ENCODE measurements at places on chromosomes 4 and X.

GRCh38 chr4:4643306-4643705, 101.5 kb upstream of the STX18 start:
- DNase-seq, result no peak

- DNase-seq, result peak; percentile 24
These were observed 98.1 kb upstream of the MSX1 start for GRCh38 chr4:4761128-4761982.

- no peak for DNase-seq
These were observed 1524.3 kb downstream of the PCDH18 start for GRCh38 chr4:136007991-136008390.

DNA sequence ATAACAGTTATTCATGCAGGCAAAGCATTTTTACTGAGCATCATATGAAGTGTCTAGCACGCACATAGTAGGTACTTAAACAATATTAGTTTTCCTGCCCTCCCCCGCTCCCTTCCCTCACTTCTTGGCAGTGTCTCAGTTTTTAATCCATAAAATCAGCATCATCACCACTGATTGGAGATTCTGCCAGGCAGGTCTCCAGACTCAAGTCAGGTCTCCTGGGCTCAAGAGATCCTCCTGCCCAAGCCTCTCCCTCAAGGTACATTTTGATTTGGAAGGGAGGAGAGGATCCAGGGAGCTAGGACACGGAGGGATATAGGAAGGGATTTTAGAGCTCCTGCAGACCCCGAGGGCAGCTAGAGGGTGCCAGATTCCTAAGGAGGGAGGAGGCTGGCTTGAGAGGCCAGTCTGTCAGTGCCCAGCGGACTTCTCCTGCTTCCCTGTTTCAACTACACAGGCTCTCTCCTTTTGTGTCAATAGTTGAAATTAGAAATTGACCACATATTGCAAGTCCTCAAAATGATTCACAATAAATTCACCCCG, 4.4 kb upstream of the FAT1 start:
- DNase-seq, result peak; percentile 11

DNA sequence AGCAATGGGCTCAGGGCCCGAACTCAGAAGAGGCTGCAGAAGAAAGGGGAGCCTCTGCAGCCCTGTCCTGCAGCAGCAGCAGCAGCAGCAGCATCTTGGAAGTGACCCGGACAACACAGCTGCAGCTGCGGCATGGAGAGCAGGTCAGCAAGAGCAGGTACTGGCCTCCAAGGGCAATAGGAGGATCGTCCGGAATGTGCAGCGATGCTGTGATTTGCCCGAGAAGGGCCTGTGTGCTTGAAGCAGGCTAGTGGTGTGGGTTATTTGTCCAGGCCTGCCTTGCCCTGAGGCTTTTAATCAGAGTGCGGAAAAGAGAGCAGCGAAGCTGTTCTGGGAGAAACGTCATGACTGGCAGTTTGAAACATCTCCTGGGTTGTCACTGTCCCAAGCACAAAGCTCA, 126.0 kb downstream of the F11 start:
- no peak for DNase-seq

DNA sequence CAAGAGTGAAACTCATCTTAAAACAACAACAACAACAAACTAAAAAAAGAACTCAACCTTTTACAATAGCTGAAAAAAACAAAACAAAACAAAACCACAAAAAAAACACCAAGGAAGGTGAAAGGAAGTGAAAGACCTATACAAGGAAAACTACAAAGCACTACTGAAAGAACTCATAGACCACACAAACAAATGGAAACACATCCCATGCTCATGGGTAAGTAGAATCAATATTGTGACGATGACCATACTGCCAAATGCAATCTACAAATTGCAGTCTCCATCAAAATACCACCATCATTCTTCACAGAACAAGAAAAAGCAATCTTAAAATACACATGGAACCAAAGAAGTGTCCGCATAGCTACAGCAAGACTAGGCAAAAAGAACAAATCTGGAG, 41.5 kb upstream of the FGF2 start:
- DNase-seq, result no peak

DNA sequence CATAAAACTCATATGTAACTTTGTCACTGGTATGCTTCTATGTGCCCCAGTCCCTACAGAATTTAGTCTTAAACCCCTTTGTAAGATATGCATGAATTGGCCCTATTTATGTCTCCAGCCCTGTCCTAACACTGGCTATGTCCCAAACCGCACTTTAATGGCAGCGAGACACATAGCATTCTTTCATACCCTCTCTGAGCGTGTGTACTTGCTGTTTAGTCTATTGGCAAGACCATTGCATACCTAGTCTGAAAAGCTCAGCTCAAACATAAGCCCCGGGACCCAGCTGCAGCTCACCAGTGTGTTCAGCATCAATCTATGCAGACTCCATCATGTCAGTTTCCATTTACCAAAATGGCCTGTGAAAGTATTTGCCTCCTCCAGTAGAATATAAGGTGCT, 1018.4 kb upstream of the TENM3 start:
- no peak for DNase-seq

- peak; percentile 89 for DNase-seq
These were observed 10.5 kb downstream of the PTTG2 start for GRCh38 chr4:37970702-37971101.

GRCh38 chrX:10199212-10199611, 42.4 kb downstream of the CLCN4 start:
- peak; percentile 91 for DNase-seq

- DNase-seq, result no peak
These were observed 63.8 kb upstream of the NOCT start for GRCh38 chr4:138951764-138952163.

DNA sequence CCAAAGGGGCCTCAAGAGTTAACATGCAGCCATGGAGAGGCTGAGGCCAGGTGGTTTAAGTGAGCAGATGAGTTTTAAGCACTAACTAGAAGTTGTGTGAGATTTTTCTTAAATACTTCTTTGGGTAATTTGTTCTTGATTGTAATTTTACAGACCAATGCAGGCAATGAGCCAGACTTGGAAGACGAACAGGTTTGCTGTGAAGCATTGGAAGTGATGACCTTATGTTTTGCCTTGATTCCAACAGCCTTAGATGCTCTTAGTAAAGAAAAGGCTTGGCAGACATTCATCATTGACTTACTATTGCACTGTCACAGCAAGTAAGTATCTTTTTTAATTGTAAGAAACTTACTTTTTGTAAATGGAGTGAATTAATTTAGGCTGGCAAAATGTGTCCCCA, 103.9 kb downstream of the USP9X start:
- DNase-seq, result no peak

- no peak for DNase-seq
These were observed 79.5 kb downstream of the STOX2 start for GRCh38 chr4:183984566-183984965.

- DNase-seq, result no peak
These were observed 119.0 kb downstream of the RTL3 start for GRCh38 chrX:78540171-78540570.

GRCh38 chr4:78765432-78766006, 10.6 kb upstream of the BMP2K start:
- no peak for DNase-seq

DNA sequence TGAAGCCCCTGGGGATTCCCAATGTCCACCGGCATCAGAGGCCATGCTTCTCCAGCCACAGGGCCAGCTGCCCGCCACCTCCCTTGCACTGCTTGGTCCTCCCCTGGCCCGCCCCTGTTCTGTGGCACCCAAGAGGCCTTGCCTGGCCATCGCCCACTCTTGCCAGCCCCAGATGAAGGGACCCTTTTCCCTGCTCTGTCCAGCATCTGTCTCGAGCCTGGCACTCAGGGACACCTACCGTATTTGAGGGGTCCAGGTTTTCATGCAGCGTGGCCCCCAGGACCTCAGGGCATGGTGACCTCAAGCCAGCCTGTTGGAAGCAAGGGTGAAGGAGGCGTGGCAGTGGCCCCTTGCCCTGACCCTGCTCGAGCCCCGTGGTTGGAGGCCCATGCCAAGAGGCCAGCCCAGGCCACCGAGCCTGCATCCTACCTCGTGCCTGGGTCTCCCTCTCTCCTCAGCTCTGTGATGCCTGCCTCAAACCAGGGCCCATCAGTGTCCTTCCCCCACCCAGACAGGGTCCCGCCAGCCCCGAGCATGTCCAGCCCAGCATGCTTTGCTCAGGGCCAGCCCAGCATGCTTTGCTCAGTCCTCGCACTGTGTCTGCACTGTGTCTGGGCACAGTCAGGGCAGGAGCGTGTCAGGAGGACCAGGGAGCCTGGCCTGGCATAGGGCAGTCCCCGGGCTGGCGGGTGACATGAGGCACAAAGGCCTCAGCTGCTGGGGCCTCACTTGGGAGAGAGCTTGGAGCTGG, 14.3 kb upstream of the FGFR3 start:
- no peak for DNase-seq

DNA sequence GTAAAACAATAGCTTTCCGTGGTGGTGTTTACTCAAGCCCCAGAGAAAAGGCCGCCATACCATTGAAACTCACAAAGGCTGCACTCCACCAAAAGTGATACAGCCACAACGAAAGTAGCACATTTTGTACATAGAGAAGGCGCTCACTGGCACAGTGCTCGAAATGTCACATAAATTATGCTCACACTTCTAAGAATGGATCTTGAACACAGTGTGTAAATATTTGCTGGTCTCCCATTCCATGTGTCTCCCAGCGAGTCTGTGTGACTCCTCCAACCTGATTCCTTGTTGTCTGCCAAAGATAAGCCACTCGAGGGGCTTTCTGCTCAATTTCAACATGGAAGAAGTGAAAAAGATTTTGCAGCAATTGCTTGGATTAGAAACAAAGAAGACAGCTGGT, 234.0 kb upstream of the VCX3A start:
- DNase-seq, result no peak

DNA sequence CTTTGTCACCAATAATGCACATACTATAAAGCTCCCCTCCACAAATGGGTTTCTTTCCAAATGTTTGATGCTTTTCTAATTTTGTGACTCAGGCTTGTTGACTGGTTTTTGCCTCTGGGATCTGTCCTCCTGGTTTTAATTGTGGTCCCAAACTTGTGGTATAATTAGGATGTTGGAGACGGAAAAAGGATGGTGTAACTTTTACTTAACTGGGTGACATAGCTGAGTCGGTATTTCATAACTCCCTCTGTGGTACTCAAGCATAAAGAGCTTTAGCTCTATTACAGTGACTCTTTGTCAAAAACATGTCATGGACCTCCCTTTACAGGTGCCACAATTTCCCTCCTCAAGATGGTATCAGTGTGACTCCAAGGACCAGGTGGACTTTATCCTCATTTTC, 119.7 kb upstream of the RBPJ start:
- no peak for DNase-seq

DNA sequence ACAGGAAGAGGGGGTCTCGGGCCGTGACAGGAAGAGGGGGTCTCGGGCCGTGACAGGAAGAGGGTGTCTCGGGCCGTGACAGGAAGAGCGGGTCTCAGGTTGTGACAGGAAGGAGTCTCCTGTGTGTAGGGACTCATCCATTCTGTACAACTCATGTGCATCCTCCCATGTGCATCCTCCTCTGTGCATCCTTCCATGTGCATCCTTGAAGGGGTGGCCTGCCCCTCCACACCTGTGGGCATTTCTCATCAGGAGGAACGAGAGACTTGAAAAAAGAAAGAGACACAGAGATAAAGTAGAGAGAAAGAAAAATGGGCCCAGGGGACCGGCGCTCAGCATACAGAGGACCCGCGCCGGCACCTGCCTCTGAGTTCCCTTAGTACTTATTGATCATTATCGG, 30.2 kb upstream of the PLCXD1 start:
- DNase-seq, result no peak

DNA sequence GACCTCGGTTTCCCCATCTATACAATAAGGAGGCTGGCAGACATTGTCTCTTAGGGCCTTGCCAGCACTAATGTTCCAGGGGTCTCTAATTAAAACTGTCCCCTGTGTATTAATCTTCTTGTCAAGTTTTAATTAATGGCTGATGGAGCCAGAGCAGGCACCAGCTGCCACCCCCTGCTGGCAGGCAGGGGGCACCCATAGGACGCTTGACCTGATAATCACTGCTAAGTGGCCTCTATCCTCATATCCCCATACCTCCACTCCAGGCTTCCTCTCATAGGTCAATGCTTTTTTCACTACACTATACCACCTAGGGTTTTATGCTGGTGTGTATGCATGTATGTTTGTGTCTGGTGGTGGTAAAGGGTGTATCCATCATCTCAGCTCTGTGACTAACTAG, 89.4 kb downstream of the EFNB1 start:
- no peak for DNase-seq

GRCh38 chr4:7540654-7541413, 106.1 kb upstream of the PSAPL1 start:
- no peak for DNase-seq

DNA sequence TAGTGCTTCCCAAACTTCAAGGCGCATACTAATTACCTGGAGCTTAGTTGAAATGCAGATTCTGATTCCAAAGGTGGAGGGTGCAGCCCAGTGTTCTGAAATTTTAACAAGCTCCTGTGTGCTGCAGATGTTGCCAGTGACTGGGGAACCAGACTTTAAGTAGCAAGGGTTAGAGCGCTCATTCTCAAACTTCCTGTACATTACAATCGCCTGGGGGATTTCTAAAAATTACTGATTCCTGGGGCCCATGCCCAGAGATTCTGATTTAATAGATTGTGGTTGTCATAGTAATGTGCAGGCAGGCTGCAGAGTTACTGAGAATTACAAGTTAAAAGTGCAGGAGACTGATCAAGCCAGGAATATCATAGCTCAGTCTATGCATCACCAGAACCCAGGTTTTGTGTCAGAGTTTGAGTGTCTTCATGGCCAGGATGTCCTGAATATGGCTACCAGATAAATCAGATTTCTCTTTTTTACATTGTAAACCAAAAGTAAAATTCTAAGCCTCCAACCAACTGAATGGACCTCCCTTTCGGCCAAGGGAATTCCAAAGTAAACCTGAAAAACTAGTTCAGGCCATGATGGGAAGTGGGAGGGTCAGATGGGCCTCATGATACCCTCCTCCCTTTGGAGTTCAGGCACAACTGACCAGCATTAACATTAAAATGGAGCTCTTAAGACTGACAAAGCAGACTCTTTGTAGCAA, 121.6 kb downstream of the ATXN3L start:
- no peak for DNase-seq

GRCh38 chrX:71210816-71211215, 12.2 kb upstream of the GJB1 start:
- DNase-seq, result no peak

DNA sequence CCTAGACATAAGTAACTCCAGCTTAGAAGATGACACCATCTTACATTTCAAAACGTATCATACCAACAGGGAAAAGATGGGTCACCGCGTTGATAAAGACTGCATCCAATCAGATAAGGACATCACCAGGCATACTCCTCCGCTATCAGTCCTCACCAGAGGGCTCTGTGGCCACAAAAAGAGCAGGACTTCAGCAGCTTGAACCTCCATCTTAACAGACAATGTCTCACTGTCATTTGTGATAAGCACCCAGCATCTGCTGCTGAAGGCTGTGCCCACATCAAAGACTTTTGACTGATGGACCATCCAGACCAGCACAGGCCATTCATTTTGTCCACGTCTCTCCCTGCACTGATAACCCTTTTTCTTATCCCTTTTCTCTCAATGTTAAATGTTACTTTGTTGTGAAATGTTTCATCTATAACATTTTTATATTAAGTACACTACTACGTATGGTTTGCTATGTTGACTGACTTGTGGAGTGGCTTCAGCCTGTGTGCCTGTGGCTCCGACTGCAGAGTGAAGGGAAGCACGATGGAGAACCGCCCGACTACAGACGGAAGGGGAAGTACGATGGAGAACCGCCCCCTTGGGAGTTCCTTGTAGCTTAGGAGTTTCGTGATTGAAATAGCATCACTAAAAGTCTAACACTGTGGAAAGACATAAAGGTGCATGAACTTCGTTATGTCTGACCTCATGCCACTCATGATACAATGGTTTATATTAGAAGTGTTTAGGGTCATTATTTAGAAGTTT, 595.4 kb upstream of the AGA start:
- peak; percentile 9 for DNase-seq
